A172 (cell line): ENCODE measurements at places on chromosomes 2 and 18. TPM values are rescaled to one million over a fixed set of nuclear protein-coding genes. Genes with fewer than 3 reads are reported as not detected.

The AGXT gene
- 0.07 TPM in 1 of 2 replicates, not detected in the other for total RNA-seq

The FAHD2A gene
- 43.5 and 55.3 TPM in 2 replicates for total RNA-seq

The SH3BP4 gene
- 53.3 and 56.4 TPM in 2 replicates for total RNA-seq

The SERPINB10 gene
- total RNA-seq, result not detected in 2 replicates

The WDR43 gene
- total RNA-seq, result 90.2 and 106 TPM in 2 replicates

The NXPH2 gene
- total RNA-seq, result 34.5 and 42.2 TPM in 2 replicates

The CROCC2 gene
- 0.02 TPM in 1 of 2 replicates, not detected in the other for total RNA-seq

The SPATA3 gene
- not detected in 2 replicates for total RNA-seq

DNA sequence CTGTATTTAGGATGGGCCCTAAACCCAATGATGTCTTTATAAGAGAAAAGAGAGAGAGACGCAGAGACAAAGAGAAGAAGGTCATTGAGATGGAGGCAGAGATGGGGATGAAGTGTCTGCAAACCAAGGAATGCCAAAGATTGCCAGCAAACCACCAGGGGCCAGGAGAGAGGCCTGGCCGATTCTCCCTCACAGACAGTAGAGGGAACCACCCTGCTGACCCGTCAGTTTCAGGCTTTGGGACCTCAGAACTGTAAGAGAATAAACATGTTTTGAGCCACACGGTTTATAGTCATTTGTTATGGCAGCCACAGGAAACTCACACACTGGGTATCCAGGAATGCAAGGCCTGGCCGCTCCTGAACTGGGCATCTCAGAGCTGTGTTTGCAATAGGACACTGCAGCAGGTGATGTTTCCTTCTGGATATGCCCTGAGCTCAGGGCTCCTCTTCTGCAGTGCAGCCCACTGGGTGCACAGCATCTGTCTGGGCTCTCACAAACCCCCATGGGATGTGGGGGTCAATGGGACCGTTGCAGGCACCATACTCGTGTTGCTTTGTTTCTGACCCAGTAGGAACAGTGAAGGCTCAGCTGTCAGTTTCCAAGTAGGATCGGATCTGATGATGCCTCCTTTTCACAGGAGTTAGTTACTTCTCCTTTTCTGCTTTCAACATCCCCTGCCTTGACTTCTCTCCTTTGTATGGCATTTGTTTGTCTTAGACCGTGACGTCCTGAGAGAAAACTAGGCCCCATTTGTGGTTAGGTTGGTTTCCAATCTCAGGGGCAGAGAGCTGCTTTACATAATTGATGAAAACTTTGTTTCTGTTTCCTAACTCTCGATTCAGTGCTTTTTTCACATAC is 20.8 kb downstream of the PTPN18 start:
- no peak for DNase-seq

GRCh38 chr2:25388491-25388890 is 46.8 kb upstream of the DNMT3A start:
- DNase-seq, result no peak

DNA sequence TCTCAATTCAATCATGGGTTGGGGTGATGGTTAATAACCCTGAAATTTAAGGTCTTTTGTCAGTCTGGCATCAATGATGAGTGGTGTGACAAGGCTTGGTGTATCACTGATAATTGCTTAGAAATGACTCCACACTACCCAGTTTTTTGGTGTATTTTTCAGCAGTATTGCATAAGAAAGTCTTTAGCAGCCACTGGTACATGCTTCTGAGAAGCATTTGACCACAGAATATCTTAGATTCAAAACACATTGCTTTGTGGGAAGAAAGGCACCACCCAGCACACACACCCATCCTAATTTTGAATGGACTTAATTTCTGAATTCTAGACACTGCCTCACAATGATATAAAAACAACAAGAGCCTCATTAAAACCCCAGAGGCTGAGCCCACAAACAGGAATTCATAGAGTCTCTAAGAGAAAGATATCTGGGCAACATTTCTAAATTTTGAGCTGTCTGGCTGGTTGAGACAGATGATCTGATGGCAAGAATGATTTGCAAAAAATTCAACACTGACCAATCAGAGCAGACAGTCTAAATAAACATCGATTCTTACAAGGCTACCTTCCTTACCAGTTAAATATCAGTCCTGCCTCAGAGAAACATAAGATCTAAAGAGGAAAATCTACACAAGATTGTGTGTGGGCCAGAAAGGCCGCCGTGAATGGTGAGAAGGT is 114.7 kb upstream of the CYP1B1 start:
- DNase-seq, result no peak

GRCh38 chr2:65279756-65280155 is 52.1 kb downstream of the ACTR2 start:
- no peak for DNase-seq

DNA sequence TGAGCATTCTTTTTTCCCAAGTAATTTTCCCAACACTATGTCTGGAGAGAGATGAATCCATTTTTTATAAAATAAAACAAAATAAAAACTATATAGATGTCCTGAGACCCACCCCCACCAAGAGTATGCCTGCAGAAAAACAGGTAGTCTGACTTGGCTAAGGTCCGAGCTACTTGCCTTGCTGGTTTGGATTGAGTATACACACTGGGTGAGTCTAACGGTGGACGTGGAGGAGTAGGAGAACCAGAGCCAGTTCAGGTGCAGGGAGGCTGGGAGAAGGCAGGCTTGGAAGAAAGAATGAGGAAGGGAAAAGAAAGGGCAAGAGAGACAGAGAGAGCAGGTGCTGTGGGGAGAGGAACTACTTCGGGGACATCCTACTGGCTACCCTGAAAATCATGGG is 21.3 kb upstream of the AFTPH start:
- DNase-seq, result no peak

GRCh38 chr18:75172299-75173124 is 36.4 kb downstream of the PTGR3 start:
- DNase-seq, result no peak

GRCh38 chr2:96962567-96963203 is 23.7 kb downstream of the FAM178B start:
- DNase-seq, result no peak

DNA sequence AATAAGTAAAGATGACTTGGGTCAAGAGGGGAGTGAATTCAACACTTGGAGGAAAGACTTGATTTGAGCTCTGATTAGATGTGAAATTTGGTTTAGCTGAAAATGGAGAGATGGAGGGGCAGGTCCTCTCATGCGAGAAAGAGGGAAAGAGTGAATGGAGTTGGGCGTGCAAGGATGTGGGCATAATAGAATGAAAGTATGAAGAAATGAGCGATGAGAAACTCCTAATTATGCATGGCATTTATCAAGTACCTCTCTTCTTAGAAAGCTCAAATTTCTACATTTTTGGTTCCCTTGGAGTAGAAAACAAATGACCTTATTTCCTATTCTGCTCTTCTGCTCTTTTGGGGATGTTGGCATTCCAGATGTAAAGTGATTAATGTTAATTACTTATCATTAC is 161.5 kb downstream of the PHLPP1 start:
- no peak for DNase-seq

- DNase-seq, result no peak
Measured at GRCh38 chr18:10247021-10247741, 207.3 kb upstream of the APCDD1 start.

DNA sequence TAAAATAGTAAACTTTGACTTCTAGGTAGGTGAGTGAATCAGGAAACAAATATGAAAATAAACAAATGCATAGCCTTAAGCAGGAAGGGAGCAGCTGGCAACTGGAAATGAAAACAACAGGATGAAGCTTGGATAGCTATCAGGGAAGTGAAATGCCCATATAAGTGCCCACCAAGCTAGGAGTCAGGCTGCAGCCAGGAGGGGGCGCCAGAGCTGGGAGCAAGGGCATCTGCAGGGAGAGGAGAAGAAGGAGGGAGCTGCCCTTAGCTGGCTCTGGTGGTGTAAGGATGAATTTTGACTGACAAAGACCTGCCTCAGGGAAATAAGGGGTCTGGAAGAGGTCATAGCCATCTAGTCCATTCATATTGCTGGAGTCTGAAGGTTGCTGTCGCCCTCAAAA is 298.3 kb downstream of the TDRD15 start:
- DNase-seq, result peak; percentile 23

DNA sequence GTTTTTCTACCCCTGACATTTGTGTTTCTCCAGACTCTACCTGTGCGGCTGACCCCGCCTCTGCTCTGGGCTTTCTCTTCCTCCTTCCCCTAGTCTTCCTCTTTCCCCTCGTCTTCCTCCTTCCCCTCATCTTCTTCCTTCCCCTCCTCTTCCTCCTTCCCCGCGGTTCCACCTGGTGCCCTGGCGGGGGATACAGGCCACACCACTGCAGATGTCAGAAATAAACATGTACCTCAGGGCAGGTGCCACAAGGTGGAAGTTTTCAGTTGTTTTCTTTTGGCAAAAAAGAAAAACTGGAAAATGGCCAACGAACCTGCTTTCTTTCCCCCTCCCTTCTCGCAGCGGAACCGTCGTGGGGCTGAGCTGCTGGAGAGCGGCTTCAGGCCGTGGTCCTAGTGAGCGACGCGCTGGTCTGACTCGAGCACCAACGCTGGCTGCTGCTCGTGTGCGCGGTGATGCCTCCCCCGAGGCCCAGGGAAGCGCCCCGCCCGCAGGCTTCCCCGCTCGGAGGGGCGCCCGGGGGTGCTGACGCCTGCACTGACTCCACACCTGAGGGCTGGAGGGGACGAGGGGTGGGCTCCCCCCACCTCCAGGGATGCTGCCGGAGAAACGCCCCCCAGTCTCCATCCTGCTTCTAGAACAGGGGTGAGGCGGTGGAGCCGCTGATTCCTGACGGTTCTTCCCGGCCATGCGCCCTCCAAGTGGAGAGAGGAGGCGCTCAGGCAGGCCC is 83.7 kb upstream of the ZNF516 start:
- DNase-seq, result no peak

- DNase-seq, result no peak
Measured at GRCh38 chr18:11666176-11666575, 22.9 kb upstream of the GNAL start.

DNA sequence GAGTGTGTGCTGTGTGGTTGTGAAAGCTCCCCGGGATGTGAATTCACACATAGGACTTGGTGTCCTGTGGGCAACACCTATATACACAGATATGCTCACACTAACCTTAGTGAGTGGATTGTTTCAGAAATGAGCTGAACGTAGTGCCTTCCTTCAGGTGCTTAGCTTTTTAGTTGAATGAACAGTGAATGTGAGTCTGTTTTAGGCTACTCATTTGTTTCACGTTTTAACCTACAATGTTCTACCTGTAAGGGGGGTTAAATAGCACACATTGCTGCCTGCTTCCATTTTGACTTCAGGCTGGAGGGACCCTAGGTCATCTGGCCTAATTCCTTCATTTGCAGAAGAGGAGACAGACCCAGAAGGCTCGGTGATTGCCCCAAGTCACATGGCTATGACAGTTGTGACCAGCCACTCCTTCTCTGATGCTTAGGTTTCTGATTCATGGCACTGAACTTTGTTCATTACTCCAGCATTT is 1.0 kb downstream of the PLEK start:
- DNase-seq, result no peak

GRCh38 chr18:10543277-10543676 is 17.4 kb downstream of the NAPG start:
- DNase-seq, result no peak

DNA sequence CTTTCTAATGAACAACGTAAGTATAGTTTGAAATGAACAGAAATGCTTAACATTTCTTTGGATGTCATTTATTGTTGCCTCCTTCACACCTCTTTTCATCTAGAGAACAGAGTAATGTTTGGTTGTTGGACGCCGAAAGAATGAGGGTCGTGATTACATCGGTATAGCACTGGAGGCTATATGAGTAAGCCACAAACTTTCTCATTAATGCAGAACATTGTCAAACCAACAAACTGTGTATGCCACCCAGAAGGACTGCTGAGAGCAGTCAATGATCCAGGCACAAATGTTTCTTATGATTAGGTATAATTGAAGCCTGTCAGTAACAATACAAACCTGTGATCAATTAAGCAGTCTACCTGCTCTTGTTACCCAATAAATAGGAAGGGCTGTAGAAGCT is 1494.7 kb upstream of the NXPH2 start:
- DNase-seq, result no peak

DNA sequence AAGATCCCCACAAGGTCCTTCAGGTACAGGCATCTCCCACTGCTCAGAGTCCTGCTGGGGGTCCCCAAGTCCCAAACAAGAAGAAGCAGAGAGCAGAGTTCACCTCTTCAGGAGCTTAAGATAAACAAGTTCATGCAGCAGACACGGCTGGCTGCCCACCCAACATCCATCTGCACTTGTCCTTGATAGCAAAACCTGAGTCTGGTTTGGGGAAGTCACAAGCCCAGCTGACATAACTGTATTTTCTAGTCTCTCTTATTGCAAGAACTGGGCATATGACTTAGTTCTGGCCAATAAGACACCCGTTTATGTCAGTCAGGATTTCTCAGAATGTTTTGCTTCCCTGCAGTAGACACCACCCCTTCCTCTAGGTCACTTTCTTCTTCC is 31.8 kb downstream of the AFF3 start:
- DNase-seq, result no peak
